ENCODE measurements at places on chromosomes 4 and X. TPM values are rescaled to one million over a fixed set of nuclear protein-coding genes. Genes with fewer than 3 reads are reported as not detected.

CXXC4 gene
- 3.8 TPM for total RNA-seq

GRCh38 chrX:109475174-109475891 is 6.6 kb downstream of the GUCY2F start:
- peak; percentile 15 for DNase-seq

IL13RA2 gene
- total RNA-seq, result not detected

GRCh38 chrX:30301963-30302362 is 7.2 kb downstream of the NR0B1 start:
- DNase-seq, result no peak

AVPR2 gene
- total RNA-seq, result 4.4 TPM

DNA sequence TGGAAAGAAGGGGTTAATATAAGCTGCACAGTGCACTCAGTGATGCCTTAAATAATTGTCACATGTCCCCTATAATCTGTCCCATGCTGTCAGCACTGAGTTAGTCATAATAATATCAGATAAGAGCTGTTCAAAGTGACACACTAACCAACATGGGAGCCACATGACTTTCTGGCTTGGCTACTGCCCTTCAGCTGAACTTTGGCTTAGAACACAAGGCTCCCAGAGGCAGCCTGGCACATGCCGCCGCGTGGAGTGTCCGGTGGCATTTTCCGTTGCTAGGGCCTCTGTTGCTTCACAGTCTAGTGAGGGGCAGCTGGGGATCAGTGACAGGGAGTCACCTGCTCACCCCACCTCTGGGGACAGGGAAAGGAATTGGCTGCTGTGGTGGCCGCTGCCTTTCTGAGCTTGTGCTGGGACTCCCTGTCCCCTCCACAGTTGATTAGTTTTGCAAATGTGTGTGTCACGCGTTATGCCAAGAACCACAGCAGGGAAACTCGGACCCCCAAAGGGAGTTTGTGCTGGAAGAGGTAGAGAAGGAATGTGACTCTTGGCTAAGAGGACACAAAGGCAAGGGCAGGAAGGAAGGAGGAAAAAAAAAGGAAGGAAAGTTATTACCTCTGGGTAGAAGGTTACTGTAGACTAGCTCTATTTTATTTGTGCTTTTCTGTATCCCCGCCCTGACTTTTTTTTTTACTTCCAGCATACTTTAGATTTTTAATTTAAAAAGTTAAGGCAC is 41.1 kb upstream of the PPARGC1A start:
- peak; percentile 19 for DNase-seq

PCDH11X gene
- total RNA-seq, result 7.1 TPM

- no peak for DNase-seq
Measured at GRCh38 chr4:33998291-33998690, 2246.0 kb downstream of the ARAP2 start.

FAM53A gene
- 3.2 TPM for total RNA-seq

SERTM2 gene
- total RNA-seq, result 12.6 TPM

DNA sequence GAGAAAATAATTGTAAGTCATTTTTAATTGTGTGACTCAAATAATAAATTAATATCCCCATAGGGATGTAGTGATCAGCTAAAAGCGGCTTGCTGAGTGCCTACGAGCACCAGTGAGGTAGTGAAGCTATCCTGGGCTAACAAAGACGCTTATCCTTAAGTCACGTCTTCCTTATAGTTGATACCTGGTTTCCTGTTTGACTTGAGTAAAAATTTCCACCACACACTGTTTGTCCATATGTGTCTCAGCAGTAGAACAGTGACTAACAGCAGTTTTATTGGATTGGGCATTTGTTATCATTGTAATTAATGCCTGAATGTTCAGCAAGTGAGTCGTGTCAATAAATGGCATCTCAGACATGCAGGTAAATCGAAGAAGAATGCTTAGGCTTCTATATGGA is 241.1 kb downstream of the GRXCR1 start:
- no peak for DNase-seq

DNA sequence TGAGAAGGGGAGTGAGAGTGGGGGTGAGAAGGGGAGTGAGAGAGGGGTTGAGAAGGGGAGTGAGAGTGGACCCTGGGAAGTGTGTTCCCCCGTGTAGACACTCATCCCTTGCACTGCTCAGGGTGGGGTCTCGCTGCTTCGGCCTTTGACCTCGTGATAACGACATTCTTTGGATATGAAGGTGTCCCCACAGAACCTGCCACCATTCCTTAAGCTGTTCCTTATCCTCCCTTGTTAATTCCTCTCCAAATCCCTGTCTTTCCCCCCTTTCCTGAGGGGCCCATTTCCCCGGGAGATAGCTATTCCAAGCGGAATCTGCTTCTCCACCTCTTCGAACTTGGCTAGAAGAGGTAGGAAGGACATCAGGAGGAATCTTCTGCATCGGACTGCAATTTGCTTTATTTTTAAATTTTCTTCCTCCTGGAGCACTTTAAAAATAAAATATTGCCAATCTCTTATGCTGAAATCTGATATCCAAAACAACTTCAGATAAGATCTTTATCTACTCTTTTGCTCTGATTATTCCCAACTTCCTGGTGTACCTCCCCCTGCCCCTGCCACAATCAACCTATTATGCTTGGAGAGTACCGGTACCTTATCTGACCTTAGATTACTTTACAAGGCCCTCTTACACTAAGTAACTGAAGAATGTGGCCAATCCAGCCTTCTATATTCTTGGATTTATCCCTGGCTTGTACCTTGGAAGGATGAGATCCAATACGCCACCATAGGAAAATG is 15.6 kb downstream of the TRIML1 start:
- DNase-seq, result no peak

SSX1 gene
- not detected for total RNA-seq

DNA sequence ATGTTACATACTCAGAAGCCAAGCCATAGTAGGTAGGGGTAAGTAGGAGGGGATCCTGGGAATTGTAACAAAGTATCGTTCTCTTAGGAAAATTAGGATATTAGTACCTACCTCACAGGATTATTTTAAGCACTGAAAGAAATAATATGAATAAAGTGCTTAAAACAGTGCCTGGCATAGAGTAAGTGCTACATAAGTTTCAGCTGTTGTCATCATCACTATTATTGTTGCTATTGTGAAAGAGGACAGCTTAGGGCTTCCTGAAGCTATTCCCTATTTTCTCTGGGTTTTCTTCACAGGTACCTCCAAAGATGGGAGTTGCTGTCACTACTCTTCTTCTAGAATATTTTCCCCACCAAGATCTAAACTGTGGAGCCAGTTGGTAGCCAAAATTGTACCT is 443.7 kb upstream of the FGF16 start:
- no peak for DNase-seq

DNA sequence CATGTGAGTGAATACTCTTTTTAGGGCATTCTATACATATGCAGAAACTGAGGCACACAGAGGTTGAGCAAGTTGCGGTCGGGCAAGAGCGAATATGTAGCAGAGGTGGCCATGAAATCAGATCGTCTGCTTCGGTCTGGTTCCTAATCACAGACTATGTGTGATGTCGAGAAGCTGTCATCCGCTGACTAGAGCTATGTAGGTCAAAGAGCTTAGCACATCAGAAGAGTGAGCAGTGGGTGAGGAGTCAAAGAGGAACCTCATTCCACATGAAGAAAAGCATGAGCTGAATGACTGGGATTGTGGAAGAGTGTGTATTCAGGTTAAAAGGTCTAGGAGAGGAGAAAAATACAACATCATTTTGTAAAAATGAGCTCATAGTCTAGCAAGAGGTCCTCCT is 19.0 kb downstream of the GAB3 start:
- DNase-seq, result no peak

DNA sequence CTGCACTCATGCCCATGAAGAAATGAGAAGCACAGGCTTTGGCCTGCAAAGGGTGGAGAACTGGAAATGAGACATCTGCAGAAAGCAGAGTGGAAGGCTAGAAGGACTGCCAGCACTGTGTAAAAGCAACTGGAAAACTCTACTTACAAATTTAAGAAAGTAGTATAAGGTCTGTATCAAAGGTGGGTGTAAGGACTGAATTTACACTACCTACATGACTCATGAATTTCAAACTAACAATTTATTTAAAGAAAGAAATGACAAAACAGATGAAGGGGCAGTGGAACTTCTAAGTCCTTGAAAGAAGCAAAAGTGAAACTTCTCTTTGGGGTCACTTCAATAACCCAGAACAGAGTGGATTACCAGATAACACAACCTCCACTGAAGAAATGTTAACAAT is 71.2 kb downstream of the SLC10A7 start:
- DNase-seq, result no peak

DNA sequence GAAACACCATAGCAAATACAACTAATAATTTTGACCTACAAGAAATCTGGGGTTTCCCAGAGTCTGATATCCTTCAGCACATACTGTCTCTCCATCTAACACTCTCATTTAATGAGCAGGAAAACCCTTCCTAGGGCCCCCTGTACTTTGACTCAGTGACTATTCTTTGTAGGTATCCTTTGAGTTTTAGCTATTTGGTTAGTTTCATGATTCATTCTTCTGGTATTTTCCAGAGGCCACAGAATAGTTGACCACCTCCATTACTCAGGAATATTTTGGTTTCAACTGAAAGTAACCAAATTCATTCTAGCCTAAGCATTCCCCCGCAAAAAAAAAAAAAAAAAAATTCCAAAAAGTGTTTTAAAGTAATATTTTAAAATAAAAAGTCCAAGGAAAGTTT is 140.0 kb downstream of the IDS start:
- no peak for DNase-seq

GRCh38 chr4:86910369-86910768 is 18.1 kb upstream of the C4orf36 start:
- no peak for DNase-seq

DNA sequence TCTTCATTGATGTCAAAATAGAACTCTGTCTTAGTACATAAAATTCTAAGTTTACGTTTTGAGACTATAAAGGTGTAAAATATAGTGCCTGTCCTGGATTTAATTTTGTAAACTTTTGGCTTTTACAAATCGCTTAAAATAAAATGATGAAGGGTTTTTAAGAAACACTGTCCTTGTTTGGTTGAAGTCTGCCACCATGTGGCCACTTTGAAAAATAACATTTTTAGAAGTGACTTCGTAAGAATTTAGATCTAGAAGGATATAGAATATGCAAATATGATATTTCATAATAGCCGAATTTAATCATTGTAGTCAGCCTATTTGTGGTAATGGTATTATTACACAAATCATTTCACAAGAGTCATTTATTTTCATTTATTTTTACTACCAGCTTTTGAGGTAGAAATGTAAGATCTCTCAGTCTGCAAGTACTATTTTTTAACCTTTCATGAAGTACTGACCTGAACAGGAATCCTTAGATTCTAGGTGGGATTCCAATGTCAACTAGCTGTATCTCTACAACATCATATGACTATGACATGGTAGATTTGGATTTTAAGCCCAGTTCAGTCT is 31.0 kb upstream of the FAT4 start:
- DNase-seq, result no peak

DNA sequence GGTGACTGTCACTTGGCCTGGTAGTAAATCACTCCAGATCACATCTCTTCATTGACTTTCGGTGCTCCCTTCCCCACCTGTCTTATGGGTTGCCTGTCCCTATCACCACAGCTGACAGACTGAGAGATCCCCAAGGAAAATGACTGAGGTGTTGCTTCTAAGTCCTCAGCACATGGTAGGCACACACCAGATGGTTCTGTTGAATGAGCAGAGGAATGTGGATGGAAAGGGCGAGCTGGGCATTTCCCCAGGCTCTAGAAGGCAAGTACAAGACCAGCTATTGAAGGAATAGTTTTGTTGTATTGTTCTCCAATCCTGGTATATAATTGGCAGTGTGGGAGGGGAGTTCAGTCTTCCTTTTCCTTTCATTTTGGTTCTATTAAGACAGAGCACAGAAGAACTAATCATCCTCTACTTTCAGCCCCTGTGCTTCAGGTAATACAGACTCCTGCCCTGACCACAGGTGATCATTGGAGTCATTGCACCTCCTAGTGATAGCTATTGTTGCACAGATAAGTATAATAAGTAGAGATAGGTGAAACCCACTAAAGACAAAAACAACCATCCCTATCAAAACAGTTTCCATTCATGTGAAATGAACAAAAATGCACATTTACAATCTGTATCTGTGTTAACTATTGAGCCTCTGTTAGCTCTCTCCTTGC is 158.6 kb downstream of the TRAM1L1 start:
- no peak for DNase-seq

STBD1 gene
- total RNA-seq, result 5.5 TPM

DNA sequence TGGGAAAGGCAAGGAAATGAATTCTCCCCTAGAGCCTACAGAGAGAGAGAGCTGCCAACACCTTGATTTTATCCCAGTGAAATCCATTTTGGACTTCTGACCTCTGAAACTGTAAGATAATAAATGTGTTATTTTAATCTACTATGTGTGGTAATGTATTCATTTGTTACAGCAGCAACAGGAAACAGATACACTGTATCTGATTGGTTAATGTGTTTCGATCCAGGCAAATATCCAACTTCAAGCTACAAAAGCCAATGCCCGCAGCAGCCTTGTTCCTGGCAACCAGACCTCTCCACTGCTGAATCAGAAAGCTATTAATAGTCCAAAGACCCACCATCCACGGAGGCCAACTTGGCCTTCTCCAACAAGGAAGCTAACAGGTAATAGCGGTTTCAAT is 318.1 kb downstream of the PTTG2 start:
- no peak for DNase-seq

GRCh38 chr4:86357608-86358007 is 2.2 kb downstream of the MAPK10 start:
- DNase-seq, result no peak

DNA sequence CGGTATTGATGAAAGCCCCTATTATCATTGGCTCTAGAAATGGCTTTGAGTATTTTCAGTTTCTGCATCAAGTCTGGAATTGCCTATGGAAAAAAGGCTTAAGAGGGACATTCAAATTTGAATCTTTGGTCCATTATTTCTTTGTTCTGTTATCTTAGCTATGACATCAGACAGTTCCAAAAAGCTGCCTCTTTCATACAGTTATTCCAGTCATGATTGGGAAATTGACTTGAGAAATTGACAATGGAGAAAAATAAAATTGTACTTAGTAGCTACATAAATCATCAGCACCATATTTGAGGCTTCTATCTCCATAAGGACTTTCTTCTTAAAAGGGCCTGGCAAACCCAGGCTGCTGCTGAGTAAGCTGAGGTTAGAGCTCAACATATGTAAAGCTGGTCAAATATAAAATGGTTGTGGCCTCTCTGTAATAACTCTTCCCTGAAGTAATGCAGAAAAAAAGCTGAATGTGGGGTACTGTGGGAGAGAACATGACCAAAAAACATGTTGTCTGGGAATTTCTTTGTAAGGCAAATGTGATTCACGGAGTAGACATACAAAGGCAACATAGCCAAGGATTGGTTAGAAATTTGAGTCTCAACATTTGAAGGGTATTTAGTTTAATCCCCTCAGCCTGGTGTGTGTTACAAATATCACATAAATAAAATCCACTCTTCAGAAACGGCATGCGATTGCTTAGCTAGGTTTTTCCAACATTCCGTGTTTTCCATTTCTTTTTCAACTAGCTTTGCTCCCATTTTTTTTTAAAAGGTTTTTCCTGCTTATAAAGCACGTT is 100.9 kb downstream of the LNX1 start:
- no peak for DNase-seq

GRCh38 chr4:48558819-48559218 is 68.8 kb downstream of the ZAR1 start:
- DNase-seq, result no peak

DNA sequence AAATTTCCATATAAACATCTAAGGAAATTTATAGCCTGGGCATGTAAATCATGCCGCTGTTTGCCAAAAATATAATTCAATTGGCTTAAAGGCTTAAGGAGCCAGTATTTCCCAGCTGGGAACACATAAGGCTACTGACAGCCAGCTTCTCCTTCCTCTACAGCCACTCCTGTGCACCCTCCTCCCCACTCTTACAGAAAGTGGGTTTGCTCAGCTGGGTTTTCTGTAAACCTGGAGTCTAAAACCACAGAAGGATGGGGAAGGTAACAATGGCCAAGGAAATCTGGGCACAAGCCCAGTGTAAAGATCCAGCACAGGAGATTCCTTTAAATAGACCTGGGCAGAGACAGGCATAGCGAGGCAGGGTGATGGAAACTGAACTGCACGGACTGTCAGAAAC is 18.5 kb downstream of the ACSL1 start:
- no peak for DNase-seq

All from uterus (tissue), 4 donors.